GOT3 (cell line): ENCODE measurements at places on chromosomes 3 and 15.

GRCh38 chr3:41698898-41699297, 263.0 kb downstream of the ULK4 start:
- DNase-seq, result no peak

DNA sequence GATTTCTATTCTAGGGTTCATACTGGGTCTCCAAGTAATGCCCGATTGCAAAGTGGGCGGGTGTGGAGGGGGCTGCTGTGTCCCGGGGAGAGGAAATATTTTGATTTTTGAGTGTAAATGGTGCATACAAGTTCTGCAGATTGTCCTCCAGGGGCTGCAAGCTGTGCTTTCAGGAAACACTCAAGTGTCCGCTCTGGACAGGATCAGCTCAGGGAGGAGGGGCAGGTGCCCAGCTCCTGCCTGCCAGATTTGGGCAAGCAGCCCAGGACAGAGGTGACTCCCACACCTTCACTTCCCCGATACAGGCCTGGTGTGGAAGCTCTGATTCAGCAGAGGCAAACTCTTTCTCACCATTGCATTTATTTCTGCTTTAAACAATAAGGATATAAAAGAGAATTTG, 142.7 kb downstream of the ALDH1A2 start:
- no peak for DNase-seq

GRCh38 chr15:98609144-98609852, 39.0 kb upstream of the IGF1R start:
- no peak for DNase-seq

GRCh38 chr3:120795017-120795648, 52.6 kb downstream of the GTF2E1 start:
- DNase-seq, result no peak

DNA sequence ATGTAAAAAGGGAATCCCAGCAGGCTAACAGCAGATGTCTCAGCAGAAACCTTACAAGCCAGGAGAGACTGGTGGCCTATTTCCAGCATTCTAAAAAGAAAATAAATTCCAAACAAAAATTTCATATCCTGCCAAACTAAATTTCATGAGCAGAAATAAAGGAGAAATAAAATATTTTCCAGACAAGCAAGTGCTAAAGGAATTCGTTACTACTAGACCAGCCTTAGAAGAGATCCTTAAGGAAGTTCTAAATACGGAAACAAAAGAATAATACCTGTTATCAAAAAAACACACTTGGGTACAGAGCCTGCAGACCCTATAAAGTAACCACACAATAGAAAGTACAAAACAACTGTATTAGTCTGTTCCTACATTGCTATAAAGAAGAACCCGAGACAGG, 41.4 kb downstream of the HDGFL3 start:
- DNase-seq, result no peak

DNA sequence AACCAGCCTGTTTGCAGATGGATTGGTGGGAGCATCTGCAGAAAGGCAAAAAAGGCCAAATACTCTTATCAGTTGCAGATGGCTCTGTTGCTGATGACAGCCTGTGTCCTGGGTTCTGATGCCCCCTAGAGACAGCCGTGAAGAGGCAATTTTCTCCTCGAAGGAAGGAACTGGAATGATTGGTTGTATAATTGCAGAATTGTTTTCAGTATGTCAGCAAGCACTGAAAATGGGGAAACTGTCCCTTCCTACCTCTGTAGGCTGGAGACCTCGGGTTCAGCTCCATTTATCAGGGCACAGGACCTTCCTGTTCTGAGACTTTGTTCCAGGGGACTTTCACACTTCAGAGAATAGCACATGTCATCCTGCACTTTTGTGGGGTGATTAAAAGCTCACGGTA, 103.0 kb downstream of the PGPEP1L start:
- DNase-seq, result no peak

DNA sequence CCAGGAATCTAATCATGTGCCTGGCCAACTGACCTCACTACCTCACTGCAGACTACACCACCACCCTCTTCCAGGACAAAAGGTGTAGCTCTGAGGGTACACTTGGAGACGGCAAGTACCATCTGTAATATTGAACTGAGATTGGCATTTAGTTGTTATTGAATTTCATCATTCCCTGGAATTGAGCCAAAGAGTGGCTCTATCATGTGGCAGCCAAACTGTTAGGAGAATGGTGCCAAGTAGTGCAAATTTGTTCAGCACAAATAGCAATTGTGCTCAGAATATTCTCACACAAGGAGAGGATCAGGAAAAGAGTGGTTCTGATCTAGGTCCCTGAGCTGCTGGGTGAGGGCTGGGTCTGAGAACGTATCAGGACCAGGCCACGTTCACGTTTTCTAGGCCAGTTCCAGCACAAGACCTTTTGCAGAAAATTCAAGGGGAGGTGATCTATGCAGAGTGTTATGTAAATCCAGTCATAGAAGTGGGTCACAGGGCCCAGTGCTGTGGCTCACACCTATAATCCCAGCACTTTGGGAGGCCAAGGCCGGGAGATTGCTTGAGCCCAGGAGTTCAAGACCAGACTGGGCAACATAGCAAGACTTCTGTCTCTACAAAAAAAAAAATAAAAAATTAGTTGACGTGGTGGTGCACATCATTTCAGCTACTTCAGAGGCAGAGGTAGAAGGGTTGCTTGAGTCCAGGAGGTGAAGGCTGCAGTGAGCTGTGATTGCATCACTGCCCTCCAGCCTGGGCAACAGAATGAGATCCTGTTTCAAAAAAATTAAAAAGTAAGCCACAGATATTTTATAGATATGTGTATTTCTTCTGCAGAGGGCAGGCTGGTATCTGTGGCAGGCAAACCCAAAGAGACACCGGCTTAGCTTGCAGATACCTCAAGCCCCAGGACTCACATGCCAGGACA, 31.9 kb upstream of the CFAP161 start:
- DNase-seq, result no peak

GRCh38 chr3:188421151-188421821, 267.3 kb downstream of the LPP start:
- DNase-seq, result no peak

- no peak for DNase-seq
Observed at GRCh38 chr3:72888546-72889309, 882 bp downstream of the GXYLT2 start.

GRCh38 chr15:20353966-20354883, 187.4 kb downstream of the GOLGA6L6 start:
- DNase-seq, result no peak

GRCh38 chr15:78408355-78408640, 29.7 kb upstream of the IREB2 start:
- DNase-seq, result no peak

DNA sequence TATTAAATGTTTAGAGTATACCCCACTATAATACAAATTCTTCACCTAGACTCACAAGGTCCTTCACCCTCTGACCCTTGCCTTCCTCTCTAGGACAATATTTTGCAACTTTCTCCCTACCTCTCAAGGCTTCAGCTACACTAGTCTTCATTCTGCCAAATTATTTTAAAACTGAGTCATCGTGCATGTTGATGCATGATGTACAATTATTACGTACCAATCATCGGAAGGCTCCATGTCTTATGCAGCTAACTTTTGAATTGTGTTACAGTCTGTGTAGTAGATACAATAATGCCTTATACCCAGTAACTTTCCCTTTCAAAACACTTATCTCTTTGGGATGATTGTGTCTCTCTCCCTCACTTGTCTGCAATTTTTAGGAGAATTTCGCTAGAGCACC, 98.5 kb upstream of the ROBO2 start:
- no peak for DNase-seq

DNA sequence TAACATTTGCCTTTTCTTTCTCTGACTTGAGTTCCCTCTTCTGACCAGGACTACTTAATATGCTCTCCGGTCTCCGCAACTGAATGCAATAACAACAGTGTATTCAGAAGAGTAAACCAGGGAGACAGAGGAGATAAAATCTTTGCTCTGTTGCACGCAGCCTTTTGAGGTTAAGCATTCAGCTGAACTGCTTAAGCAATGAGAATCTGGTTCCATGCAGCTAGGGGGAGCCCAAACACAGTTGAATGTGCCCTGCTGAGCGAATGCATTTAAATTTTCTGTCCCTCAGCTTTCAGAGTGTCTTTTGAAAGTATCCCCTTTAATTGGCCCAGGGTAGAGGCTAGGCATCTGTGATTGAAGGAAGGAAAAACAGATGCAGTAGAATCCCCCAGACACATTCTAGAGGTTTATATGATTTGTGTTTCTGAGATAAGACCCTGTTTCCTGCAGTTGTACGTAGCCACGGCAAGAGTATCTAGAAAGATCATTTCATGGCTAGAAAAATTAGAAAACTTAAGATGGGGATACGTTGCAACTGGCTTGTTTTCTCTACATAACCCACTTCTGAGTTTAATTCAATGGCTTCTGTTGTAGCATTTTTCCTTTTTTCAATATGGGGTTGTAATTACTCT, 309.6 kb downstream of the TUSC7 start:
- no peak for DNase-seq

GRCh38 chr3:11140030-11140712, 14.1 kb upstream of the HRH1 start:
- DNase-seq, result no peak

DNA sequence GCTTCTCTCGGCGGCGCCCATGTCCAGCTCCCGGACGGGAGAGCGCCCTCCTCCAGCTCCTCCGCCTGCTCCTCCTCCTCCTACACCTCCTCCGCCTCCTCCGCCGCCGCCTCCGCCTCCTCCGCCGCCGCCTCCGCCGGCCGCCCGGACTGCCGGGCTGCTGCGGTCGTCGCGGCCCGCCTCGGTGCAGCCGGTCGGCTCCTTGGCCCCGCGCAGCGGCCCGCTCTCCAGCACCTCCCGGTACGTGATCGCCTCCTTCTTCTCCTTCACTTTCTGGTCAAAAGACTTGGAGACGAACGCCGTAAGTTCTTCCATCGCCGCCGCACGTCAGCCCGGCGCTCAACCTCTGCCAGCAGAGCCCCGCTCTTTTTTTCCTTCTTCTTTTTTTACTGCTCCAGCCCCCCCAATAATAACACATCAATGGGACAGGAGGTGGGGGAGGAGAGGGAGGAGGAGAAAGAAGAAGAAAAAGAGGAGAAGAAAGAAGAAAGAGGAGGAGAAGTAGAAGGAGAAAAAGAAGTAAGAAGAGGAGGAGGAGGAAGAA, 438 bp downstream of the SHOX2 start:
- peak; percentile 44 for DNase-seq

- no peak for DNase-seq
Observed at GRCh38 chr15:57158997-57159668, 217.2 kb upstream of the CGNL1 start.

DNA sequence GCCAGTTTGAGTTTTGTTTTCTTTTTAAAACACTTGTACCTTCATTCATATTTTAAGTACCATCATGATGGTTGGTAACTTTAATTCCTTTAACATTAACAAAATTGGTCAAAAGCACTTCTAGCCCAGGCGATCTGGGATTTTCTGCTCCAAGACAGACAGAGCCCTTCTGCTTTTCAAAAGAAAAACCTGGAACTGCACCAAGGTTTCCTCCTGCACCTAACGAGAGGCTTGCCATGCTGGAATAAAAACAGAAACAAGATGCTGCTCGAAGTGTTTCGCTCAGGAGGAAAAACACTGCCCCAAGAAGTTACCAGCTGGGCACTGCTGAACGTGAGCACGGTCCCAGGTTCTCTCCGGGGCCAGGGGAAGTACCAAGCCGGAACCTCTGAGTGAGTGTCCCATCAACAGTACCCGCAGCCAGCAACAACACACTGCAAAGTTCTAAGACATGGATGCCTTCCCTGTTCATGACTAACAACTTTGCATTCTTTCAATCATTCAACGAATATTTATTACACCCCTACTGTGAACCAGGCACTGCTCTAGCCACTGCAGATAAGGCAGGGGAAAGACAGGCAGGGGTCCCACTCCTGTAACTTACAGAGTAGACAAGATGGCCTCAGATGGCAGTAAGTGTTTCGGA, 98.8 kb downstream of the XXYLT1 start:
- DNase-seq, result no peak

GRCh38 chr3:24765399-24765798, 270.7 kb upstream of the THRB start:
- no peak for DNase-seq

- no peak for DNase-seq
Observed at GRCh38 chr3:41239587-41239986, 40.3 kb downstream of the CTNNB1 start.

GRCh38 chr3:32325201-32325600, 66.5 kb upstream of the CMTM7 start:
- no peak for DNase-seq

DNA sequence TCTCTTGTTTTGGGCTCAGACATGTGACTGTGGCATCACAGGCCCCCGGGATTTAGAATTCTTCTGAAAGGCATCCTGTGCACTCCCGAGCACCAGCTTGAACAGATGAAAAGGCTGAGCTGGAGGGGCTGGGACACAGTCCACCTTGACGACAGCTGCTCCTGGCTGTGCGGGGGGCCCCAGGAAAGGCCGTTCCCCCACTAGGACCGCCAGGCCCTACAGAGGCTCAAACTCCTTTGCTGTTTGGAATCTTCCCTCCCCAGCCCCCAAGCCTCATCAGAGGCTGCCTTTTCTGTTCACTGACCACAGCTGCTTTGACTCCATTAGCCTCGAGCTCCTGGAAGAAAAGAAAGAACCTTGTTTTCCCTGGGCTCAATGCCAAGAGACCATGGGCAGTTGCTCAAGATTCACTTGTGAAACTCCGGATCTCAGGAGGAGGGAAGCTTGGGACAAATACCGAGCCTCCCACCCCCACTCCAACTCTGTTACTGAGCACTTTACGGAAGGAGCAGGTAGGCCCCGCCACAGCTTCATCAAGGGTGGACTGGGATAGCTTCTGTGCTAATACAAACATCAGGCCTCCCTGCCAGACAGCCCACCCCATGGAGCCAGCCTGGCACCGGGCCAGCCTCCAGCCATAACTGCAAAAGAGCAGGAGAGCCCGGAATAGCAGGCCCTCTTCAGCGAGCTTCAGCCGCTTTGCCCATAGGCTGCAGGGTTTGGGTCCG, 15.7 kb downstream of the CIDEC start:
- DNase-seq, result no peak

- DNase-seq, result no peak
Observed at GRCh38 chr15:47116698-47117097, 600.6 kb upstream of the SEMA6D start.

GRCh38 chr3:152558386-152558785, 276.5 kb upstream of the P2RY1 start:
- no peak for DNase-seq

- no peak for DNase-seq
Observed at GRCh38 chr3:65776494-65776893, 262.2 kb downstream of the MAGI1 start.

- no peak for DNase-seq
Observed at GRCh38 chr15:28919201-28919635, 33.4 kb downstream of the APBA2 start.

GRCh38 chr3:54836871-54837270, 91.0 kb downstream of the LRTM1 start:
- no peak for DNase-seq

DNA sequence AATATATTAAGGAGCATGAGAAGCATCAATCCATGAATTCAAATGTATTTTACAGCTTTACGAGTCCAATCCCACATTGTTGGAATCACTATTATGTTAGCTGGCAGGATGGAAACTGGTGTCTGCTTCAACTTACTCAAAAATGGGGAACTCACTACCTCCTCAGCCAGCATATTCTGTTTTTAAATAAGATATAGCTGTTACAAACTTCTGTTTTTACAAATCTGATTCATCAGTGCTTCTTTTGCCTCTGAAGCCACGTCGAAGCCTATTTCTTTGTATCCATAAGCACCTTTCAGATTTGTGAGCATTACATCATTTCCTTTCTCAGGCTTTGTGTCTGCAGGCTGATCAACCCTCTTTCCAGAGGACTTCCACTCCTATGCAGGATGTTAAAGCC, 105.9 kb downstream of the TPRG1 start:
- DNase-seq, result no peak

GRCh38 chr3:166340604-166341266, 503.5 kb upstream of the BCHE start:
- no peak for DNase-seq
